ENCODE measurements at places on chromosomes 16 and 17.

DNA sequence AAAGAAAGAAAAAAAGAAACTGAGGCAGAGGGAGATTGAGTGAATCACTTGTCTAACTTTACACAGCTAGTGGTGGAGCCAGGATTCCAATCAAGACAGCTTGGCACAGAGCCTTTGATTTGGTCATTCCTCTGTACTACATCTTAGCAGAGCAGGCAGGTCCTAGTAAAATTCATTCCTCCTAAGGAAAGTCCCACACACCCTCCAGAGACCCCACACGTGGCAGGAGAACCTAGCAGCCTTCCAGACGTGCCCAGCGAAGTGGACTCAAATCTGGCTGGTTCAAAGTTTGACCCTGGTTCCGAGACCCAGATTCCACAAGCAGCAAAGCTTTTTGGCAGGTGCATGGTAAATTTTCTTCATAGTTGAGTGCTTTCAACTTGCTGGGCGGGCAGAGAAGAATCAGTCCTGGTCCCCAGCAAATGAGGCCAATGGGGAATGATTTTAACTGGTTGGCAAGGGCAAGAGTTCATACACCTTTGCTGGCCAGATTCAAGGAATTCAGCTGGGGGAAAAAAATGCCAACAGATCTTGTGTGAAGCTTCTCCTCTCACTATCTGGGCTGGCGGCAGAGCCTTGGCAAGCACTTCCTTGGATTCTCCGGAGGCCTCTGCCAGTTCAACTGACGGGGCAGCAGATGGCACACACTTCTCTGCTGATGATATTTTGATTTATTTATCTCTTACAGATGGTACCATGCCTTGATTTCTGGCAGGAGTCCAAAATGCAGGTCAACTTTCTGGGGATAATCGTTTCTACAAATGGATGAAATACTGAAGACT lies 82.4 kb downstream of the GSG1L start:
- no peak for DNase-seq

- DNase-seq = no peak
These were observed 9.2 kb downstream of the FMNL1 start for GRCh38 chr17:45230787-45231480.

- no peak for DNase-seq
These were observed 6.1 kb upstream of the OSGIN1 start for GRCh38 chr16:83946781-83947566.

GRCh38 chr16:75011634-75012307 lies 12.9 kb downstream of the ZNRF1 start:
- DNase-seq = peak; percentile 98

- no peak for DNase-seq
These were observed 8.1 kb upstream of the ZFPM1 start for GRCh38 chr16:88444826-88445582.

DNA sequence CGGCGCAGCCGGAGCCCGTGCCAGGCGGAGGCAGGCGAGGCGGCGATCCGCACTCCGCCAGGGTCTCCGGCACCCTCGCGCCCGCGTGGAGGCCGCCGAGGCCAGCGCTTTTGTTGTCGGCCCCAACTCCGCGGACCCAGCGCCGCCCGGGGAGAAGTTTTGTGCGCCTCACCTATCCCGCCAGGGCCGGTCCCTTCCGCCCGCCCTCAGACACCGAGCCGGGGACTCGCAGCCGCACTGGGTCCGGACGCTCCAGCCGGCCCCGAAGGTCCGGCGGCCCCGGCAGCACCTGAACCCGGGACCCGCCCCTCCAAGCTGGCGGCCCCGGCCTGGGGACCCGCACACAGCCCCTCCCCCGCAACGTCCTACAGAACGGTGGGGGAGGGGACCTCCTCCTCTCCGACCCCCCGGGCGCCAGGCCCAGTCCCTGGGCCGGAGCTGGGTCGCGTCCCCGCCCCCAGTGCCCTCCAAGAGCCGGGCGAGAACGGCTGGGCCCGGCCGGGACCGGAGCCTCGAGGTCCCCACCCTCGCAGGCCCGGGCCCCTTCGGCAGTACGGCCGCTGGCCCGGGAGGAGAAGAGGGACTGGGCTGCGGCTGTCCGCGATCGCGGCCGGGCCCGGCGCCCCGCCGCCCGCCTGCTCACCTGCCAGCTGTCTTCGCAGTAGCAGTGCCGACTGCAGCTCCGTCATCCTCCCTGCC lies 698 bp downstream of the UBE2G1 start:
- DNase-seq = no peak

DNA sequence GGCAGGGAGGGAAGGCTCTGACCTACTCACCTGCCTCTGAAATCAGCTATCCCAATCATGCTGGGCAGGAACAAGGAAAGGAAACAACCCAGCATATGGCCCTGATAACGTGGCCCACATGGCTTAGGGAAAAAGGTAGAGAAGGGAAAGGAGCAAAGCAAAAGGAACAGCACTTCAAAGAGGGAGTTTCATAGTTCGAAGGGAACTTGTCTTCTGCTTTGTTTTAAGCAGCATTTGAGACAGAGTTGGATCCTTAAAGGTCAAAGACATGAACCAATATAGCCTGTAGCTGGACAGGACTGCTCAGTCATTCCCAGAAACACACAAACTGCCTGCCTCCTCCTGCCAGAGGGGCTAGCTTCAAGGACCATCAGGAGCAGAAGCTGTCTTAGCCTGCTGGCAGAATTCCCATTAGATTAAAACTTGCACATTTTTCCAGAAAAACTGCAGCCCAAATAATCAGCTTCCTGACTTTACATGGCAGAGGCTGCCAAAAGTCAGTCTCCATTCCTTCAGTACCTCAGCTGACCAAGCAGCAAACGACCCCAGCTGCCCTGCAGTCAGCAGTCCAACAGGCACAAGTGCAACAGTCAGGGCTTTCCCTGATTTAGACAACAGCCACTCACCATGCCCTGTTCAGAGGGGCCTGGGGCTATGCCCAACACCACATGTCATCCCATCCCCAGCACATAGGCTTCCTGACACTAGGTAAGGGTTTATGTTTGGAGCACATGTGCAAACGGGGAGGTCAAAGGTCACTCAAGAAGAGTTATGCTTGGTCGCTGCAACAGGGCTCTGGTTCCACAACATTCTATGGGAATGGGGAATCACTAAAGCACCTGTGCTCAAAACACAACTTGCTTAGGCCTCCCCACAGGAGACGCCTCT lies 32.5 kb downstream of the RANBP10 start:
- DNase-seq = no peak

DNA sequence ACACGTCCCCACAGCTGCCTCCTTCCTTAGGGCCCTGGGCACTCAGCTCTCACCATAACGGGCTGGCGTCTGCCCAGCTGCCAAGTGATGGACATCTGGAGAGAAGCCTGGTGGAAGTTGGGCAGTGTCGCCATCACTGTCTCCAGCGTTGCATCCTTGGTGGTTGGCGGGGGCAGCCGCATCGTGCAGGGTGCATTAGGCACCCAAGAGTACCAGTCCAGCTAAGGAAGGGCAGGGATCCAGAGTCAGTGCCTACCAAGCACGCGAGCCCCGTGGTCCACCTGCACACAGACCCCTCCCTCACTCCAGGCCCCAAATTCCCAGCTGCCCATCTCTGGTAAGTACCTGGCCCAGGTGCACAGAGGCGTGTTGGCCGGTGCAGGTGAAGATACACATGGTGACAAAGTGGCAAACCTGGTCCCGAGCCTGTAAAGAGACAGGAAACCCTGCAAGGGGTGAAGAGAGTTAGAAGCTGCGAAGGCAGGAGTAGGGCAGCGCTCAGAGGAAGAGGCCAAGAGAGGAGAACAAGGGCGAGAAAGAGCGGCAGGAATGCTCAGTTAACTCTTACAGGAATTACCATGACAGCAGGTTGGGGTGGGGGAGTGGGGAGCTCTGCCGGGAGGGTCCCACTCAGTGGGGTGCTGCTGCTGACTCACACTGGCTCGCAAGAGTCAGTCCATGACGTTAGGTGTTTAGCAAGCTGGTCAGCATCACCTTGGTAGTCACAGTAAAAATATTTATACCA lies 9.5 kb downstream of the ALOX15 start:
- no peak for DNase-seq

- DNase-seq = no peak
These were observed 138.5 kb downstream of the DNAH9 start for GRCh38 chr17:11736613-11737312.

DNA sequence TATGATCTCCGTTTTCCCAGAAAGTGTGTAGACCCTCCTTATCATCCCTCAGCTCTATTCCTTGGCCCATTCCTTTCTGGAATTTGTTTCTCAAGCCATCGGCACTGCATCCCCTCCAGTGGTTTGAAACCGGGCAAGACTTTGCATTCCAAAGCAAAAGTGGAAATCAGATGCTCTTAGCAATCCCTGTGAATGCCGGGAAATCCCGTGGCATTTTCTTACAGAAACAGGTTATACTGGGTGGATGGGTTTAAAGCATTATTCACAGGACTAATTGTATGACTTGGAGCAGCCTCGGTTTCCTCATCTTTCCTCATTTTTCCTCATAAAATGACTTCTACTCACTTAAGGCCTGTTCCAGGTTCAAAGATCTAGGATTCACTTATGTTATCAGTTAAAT lies 52.0 kb downstream of the MAP2K6 start:
- no peak for DNase-seq
